ENCODE measurements at places on chromosomes 1 and 21. TPM values are rescaled to one million over a fixed set of nuclear protein-coding genes. Genes with fewer than 3 reads are reported as not detected.

GRCh38 chr1:186059752-186060151, 315.3 kb downstream of the TPR start:
- no peaks in the 10 kb centered on the region for H3K27me3 ChIP-seq
- no peak for DNase-seq
- no peaks in the 10 kb centered on the region for H3K36me3 ChIP-seq
- no peak overlapping the region for H3K4me3 ChIP-seq

- H3K4me3 ChIP-seq: no peak overlapping the region
- peaks cover 15% of the 10 kb centered on the region for H3K36me3 ChIP-seq
- no peaks in the 10 kb centered on the region for H3K4me1 ChIP-seq
These were observed 131.6 kb downstream of the DISP1 start for GRCh38 chr1:222946436-222946835.

DNA sequence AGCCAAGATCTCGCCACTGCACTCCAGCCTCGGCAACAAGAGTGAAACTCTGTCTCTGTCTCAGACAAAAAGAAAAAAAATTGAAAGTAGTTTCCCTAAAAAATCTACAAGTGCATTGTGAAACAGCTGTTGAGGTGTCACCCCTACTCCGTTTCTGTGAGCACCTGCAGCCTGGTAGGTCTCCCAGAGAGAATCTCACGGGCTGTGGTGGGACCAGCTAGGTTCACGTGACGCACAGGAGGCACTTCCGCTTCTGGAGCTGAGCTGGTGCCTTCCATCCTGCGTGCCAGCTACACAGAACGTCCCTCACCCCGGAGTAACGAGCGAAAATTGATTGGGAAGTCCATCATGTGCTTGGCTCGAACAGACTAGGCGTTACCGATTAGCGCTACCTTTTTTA, 66.8 kb downstream of the COL24A1 start:
- no peak overlapping the region for H3K27ac ChIP-seq
- DNase-seq: no peak
- no peak overlapping the region for H3K4me3 ChIP-seq
- H3K27me3 ChIP-seq: no peaks in the 10 kb centered on the region
- no peaks in the 10 kb centered on the region for H3K36me3 ChIP-seq

- no peak overlapping the region for H3K4me3 ChIP-seq
- peaks cover 22% of the 10 kb centered on the region for H3K36me3 ChIP-seq
- H3K4me1 ChIP-seq: peaks cover 100% of the 10 kb centered on the region
- H3K27me3 ChIP-seq: no peaks in the 10 kb centered on the region
- DNase-seq: no peak
These were observed 7.7 kb downstream of the AHDC1 start for GRCh38 chr1:27596261-27596660.

TCHH gene
- total RNA-seq: not detected
